Coronary artery (tissue), 2 donors: ENCODE measurements at places on chromosomes 13 and 19.

DNA sequence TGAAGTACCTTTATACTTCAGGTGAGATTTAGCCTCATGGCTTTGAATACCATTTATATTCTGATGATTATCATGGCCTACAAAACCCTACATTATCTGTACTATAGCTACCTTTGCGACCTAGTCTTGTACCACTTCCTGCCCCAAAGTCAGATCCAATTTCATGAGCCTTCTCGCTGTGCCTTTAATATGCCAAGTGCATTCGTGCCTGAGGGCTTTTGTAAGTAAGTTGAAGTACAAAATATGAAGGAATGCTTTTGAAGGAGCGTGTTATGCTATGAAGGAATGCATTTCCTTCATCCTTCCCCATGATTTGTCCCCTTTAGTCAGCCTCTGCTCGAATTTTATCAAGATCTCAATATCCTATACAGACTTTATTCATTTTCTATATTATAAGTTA, 9.2 kb upstream of the RASL11A start:
- no peak for DNase-seq

DNA sequence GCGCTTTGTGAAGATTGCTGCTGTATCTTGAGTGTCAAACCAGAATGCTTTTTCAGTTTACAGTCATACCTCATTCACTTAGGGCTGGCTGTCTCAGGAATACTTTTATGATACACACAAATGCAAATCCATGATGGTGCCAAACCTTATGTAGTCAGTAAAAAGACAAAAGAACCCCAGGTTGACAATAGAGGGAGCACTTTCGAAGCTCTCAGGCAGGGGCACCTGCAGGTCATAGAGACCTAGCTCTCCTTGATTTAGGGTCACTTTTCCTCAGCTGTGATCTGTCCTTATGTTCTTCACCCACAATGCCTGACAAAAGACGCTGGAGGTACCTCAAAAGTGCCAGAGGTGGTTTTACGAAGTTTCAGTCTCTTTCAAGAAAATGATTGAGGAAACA, 172.2 kb downstream of the DNAJC15 start:
- no peak for DNase-seq

GRCh38 chr13:91358387-91358782, 10.9 kb downstream of the MIR17HG start:
- no peak for DNase-seq

GRCh38 chr13:77728265-77729125, 31.0 kb downstream of the SLAIN1 start:
- DNase-seq, result no peak

GRCh38 chr13:59166174-59166573, 997.6 kb downstream of the DIAPH3 start:
- DNase-seq, result no peak

GRCh38 chr13:47420568-47420967, 523.7 kb upstream of the HTR2A start:
- DNase-seq, result no peak

GRCh38 chr19:49690656-49691242, at the start of gene CPT1C:
Gene CPT1C (plus strand): TSS chr19:49691116. CDS start chr19:49692253, 1,137 bp downstream.
- no peak for DNase-seq

- DNase-seq, result no peak
Measured at GRCh38 chr19:7251494-7251893, 42.7 kb downstream of the INSR start.

DNA sequence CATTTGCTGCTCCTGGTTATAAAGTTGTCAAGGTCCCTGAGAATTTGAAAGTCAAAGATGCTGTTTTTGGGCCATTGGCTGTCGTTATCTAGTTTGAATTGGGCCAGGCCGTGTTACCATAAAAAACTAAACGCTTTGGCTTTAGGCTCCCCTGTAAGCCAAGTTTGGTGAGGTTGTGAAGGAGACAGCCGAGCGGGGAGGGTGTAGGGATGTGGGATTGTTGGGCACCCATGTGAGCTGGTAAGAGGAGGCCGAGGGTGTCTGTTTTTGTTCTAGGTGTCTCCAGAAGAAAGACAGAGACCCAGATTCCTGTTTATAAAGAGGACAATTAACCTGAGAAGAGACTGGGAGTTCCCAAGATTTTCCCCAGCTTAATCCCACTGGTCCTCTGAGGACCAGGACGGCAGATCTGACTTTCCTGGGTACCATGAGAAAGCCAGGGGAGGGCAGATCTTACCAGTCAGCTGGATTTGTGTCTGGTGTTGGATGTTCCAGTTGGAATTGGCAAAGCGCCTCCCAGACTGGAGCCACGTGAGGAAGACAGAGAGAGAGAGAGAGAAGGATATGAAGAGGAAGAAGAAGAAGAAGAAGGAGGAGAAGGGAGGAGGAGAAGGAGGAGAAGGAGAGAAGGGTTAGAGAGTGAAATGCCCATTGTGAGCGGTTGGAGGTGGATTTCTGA, 25.1 kb downstream of the TMEM255B start:
- DNase-seq, result no peak

- no peak for DNase-seq
Measured at GRCh38 chr19:54548806-54549205, 24.8 kb upstream of the LILRA2 start.

DNA sequence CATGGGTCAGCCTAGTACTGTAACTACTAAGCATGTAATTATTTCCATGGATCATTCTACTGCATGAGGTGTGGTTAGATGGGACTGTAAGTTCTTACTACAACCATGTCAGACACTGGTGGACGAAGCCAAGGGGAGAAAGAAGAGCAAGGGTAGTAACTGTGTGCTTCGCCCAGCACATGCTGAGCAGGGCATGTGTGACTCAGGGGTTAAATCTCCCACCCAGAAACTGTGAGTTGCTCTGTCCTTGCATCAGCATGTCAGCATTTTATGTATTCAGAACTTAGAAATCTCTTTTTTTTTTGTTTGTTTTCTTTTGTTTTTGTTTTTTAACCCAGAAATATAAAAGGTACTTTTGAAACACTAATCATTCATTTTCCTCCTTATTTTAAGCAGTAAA, 436.6 kb upstream of the KLF12 start:
- DNase-seq, result no peak

DNA sequence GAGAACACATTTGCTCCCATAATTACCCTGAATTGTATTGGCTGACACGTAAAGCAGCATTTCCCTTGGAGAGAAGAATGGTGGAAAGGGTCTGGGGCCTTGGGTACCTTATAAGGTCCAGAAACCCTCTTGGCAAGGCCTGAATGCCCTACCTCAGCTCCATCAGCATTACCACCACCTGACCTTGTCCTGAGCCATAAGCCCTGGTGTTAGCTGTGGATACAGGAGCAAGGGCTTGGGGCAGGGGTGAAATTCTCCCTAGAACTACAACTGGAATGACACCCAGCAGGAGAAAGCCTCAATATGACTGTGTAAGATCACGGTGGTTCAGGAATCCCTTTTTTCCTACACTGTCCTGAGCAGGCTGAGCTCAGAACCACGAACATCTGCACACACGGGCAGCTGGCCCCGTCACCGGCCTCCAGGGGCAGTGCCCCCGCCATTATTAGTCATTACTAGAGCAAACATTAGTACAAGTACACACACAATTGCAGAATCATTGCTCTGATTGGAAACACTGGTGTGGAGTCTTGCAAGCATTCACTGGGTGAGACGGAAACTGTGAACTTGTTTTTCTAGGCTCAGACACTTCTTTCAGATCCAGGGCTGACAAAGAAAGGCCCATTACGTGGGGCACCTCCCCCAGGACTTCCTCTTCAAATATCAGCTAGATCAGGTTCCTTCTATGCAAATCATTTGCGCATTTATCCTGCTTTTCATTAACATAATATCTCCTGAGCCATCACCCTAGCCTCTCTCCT, 26.8 kb upstream of the MTIF3 start:
- peak; percentile 38 for DNase-seq

- DNase-seq, result no peak
Measured at GRCh38 chr19:38389101-38389925, 816 bp downstream of the SPRED3 start.

DNA sequence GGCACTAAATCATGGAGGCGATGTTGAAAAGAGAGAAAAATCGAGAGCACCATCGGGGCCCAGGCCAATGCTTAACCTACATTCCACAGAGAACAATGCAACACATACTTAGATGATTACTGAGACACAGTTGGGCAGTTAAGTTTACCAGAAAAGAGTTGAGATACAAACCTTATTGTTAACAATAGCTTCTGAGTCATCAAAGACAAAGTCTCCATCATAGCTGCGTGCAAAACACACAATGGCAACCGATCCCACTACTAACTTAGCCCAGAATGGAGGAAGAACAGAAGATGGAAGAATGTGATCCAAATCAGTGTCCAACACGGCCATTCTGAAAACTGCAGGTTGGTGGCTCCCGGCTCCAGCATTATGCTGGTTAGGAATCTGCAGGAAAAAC, 6.2 kb downstream of the TMTC4 start:
- DNase-seq, result no peak

- DNase-seq, result no peak
Measured at GRCh38 chr13:49664606-49665005, 26.7 kb downstream of the EBPL start.

DNA sequence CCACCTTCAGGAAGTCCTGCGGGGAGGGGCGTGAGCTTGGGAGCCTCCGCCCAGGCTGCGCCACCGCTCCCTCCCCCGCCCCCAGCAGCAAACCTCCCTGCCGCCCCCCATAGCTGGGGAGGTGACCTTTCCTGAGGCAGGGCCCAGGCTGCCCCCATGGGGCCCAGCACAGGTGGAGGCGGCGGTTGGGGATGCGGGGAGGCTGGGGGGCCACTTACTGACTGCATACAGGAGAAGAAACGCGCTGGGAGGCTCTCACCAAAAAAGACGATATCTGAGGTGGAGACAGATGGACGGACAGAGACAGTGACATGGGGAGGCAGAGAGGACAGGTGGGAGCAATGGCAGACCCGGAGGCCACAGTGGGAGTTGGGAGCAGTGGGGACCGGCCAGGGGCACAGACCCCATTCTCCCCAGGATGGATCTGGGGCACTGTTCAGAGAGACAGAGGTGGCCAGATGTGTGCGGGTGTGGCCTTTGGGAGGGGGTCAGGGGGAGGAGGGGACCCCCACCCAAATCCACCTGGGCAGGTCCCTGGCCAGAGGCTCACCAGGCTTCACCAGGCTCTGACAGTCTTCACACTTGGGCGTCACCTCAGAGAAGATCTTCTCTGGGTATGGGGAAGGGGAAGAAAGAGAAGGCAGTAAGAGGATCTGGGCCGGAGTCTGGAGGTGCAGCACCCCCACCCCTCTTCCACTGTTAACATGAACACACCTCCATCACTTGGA, 3.0 kb upstream of the RINL start:
- no peak for DNase-seq

- DNase-seq, result no peak
Measured at GRCh38 chr19:1401138-1401888, at the start of gene GAMT. Gene GAMT (minus strand): TSS chr19:1401542. CDS start chr19:1401476, 66 bp downstream.

GRCh38 chr19:49119411-49120324, at the start of gene PPFIA3:
Gene PPFIA3 (plus strand): TSS chr19:49119544. CDS start chr19:49127874, 8,330 bp downstream.
- no peak for DNase-seq

- DNase-seq, result no peak
Measured at GRCh38 chr19:32469795-32470194, 64.2 kb downstream of the DPY19L3 start.

DNA sequence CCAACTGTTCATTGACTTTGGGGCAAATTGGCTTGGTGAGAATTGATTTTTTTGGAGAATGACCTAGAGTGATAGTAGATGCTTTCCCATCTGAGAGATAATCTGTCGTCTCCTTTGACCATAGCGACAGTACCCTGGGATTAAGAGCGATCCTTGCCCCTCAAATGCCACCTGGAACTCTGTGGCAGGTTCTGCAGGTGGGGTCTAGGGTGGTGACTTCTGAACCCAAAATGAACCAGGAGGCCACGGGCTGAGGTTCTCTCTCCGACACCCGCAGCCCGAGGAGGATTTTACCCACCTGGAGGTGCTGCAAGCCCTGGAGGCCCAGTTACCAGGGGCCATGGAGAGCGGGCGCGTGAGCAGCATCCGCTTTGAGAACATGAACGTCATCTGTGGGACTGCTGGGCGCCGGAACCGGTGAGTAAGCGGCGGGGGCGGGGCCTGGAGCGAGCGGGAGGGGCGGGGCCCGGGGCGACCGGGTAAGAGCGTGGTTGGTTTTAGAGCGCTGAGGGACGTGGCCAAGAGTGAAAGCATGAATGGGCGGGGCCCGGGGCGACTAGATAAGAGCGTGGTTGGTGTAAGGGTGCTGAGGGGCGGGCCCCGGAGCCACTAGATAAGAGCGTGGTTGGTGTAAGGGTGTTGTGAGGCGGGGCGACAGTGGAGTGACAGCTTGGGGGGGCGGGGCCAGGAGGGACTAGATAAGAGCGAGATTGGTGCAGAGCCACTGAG, 8.6 kb downstream of the C19orf81 start:
- DNase-seq, result peak; percentile 80

GRCh38 chr19:5271145-5271544, 69.5 kb downstream of the PTPRS start:
- DNase-seq, result no peak

DNA sequence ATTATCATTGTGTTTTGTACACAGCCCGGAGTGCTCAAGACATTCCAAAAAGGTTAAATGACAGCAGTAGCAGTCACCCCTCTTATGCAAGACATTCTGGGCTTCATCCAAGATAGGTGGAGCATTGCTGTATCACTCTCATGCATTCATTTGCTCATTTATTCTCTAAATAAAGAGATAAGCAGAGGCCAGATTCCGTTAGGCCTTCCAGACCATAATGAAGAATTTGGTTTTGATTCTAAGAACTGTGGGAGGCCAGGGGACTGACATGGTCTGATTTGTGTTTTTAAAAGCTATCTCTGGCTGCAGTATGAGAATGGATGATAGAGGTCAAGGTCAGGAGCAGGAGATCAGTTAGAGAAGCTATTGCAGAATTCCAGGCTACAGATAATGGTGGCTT, 145.8 kb downstream of the KCNRG start:
- no peak for DNase-seq

DNA sequence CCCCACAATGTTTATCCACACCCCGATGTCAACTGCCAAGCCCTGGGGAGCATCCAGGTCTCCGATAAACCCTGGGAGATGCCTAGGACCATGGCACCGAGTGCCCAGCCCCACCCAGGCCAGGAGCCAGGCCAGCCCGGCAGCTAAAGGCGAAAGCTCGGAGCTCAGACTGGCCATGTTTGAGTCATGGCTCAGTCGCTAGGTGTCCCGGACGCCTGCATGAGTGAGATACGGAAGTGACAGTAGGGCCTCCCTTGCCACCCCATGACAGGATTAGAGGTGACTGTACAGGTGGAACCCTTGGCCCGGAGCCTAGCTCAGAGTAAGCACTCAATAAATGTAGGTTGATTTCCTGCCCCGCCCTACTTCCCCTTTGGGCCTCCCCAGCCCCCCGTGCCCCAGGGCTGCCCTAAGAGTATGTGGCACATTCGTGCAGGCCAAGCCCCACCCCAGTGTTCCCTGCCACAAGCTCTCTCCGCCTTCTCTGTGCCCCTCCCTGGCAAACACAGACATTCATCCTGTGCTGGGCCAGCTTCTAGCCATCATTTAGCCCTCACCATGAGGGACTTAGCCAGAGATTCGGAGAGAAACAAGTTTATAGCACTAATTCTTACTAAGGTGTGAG, 5.8 kb upstream of the TPM4 start:
- peak; percentile 89 for DNase-seq
